ENCODE measurements at places on chromosomes 3 and 15.

DNA sequence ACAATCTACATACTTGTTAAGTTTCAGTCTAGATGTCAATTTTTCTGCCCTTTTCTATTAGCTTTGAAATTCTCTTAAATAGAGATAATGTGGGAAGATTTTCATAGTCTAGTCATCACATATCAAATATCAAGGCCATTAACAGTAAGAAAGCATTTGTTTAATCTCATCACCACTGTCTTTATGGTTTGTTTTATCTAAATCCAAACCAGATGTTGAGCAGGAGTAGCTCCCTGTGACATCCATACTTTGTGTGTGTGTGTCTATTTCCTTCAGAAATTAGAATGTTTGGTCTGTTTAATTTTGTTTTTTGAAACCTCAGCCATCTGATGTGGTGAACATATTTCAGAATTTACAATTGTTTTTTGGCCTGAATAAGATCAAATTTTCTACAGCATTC is 23.1 kb upstream of the GOLGA8B start:
- DNase-seq: no peak

- DNase-seq: no peak
Measured at GRCh38 chr3:137035631-137036030, 77.8 kb downstream of the IL20RB start.

DNA sequence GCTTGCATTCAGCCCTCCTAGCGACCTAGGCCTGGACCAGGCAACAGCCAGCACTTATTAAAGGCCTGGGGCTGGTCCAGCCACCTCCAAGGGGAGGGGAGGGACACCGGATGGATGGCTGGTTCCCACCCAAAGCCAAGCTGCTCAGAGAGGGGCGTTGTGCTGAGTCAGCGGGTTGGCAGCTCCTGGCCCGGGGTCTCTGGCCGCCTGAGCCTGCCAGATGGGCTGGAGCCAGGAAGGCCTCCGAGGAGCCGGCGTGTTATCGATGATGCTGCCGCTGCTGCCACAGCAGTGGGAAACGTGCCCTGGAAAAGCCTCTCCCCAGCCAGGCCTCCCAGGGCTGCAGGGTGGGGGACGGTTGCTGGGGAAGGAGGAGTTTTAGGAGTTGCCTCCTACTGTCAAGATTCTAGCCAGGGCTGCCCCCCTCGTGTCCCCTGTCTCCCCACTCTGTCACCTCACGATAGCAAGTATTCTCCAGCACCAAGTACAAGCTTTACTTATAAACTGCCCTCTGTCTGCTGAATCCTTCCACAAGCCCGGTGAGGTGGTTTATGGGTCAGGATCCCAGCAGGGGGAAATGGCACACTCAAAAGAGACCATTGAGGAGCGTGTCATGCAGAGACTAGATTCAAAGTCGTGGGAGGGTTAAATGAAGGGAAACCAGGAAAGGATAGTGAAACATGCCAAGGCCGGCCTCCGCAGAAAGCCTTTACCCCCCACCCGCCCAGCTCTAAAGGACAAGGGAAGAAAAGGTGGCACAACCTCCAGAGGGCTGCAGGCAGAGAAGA is 43.2 kb upstream of the TSEN2 start:
- no peak for DNase-seq

DNA sequence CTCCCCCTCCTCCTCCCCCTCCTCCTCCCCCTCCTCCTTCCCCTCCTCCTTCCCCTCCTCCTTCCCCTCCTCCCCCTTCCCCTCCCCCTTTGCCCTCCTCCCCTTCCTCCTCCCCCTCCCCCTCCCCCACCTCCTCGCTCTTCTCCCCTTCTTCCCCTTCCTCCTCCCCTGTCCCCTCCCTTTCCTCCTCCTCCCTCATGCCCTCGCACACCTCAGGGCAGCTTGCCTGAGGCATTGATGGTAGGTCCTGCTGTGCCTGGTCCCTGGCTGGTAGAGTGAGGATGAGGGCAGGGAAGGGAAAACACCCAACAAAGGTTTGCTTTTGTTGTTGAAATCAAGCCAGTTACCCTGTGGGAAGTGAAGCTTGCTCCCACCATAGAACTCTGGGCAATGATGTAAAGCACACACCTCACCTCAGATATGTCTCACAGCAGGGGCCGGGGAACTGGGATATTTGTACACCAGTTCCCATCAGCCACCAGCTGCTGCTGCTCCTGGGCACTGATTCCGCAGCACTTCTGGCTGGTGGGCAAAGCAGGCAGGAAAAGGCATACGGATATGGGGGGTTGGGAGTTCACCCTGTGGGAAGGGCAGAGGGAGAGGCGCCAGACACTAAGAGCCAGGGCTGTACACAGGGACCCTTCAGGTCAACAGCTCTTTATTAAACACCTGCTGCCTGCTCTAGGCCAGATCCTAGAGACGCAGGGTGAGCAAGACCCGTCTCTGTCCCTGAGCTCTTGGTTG is 13.8 kb downstream of the ISG20 start:
- DNase-seq: no peak

GRCh38 chr3:100030346-100030745 is 84.0 kb downstream of the FILIP1L start:
- no peak for DNase-seq

- DNase-seq: no peak
Measured at GRCh38 chr3:53696401-53697172, 149.6 kb downstream of the CHDH start.

DNA sequence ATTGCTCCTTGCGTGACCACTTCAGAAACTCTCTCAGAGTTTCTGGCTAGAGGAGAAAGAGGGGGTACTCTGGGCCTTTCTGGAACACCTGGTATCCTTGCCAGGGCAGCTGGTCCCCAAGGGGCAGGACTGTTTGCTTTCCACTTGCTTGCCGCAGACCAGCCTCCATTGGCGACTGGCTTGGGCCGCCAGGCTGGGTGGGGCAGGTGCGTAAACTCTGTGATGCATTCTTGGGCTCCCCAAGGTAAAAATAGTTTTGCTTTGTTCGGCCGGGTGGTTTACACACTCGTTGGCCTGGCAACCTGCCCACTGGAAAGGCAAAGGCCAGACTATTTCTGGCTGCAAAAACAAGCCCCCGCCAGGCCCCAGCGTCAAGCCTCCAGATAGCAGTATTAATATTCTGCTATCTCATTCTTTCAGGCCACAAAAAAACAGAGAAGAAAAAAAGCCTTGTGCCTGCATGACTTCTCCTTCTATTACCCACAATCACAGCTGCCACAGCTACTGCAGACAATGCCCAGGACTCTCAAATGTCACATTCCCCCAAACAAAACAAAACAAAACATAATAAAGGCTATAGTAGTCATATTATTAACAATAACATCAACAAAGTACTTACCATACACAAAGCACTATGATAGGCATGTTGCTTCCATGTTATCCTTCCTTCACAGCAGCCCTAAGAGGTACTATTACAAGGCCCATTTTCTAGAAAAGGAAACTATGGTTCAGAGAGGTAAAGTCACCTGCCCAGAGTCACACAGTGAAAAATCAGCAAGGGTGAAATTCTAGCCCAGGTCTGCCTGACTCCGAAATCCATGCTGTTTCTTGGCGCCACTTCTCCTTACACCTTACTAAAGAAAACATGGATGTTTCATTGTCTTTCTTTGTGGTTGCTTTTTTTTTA is 14.0 kb upstream of the SSUH2 start:
- DNase-seq: no peak

DNA sequence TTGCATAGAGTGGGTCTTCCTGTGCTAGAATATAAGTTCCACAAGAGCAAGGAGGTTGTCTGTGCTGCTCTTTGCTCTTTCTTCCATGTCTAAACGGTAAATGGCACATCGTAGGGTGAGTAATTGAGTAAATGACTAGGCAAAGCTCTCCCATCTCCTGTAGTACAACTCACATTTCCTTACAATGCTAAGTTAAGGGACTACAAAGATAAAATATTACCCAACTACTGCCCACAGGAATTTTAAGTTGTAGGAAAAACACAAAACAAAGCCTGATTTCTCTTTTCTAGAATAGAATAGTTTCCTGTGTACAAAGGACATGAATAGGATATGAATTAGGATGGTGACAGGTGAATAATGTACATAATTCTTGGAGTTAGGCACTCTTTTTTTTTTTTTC is 19.9 kb upstream of the LRIG1 start:
- DNase-seq: no peak

GRCh38 chr3:32349184-32349583 is 42.5 kb upstream of the CMTM7 start:
- DNase-seq: no peak

DNA sequence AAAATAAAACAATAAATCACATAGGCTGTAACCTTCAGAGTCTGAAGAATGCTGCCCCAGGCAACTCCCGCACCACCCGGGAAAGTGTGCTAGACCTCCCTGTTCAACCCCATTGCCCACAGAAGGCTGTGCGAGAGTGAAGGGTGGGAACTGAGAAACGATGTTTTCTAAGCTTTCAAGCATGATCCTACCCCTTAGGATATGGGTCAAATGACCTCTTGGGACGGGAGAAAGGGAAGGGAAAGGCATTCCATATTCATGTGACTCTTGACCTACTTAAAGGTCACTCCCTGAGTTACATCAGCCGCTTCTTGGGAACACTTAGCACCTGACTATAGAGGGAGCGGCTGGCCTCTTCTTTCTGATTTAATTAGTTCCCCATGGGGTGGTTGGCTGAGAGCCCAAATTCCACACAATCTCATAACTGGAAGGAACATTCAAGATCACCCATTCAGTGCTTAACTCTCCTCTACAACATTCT is 114.7 kb upstream of the SLC24A5 start:
- no peak for DNase-seq

DNA sequence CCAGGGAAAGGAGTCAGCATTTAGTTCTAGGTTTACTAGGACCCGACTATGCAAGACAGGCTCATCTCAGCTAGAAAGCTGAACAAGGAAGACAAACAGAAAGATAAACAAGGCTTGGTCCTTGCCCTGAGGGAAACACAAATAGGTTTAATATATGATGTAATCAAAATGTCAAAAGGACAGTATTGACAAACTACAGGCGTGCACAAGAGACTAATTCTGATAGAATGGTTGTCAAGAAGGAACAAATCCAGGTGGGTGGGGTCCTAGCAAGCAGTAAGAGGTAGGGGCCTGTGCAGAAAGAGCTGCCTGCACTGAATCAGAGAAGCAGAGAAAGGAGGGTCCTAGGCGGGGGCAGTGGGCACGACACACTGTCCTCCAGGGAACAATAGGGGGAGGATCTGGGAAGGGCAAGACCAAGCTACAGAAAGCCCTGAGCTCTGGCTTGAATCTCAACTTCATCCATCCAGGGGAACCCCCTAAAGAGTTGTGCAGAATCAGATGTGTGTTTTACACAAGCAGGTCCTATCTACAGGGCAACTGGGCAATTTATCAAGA is 23.4 kb downstream of the RFTN1 start:
- DNase-seq: no peak
